ENCODE measurements at places on chromosomes 13 and 19. TPM values are rescaled to one million over a fixed set of nuclear protein-coding genes. Genes with fewer than 3 reads are reported as not detected.

- no peak overlapping the region for H3K4me3 ChIP-seq
- no peaks in the 10 kb centered on the region for H3K27me3 ChIP-seq
- H3K4me1 ChIP-seq, result no peaks in the 10 kb centered on the region
- no peak overlapping the region for H3K27ac ChIP-seq
These were observed 924.6 kb downstream of the OLFM4 start for GRCh38 chr13:53953183-53953582.

- H3K27ac ChIP-seq, result no peak overlapping the region
- no peaks in the 10 kb centered on the region for H3K27me3 ChIP-seq
- H3K36me3 ChIP-seq, result no peaks in the 10 kb centered on the region
- H3K4me3 ChIP-seq, result no peak overlapping the region
- H3K4me1 ChIP-seq, result no peaks in the 10 kb centered on the region
These were observed 6.3 kb downstream of the GPR180 start for GRCh38 chr13:94607939-94608338.

The F10 gene
- not detected for total RNA-seq

The NCR1 gene
- total RNA-seq, result not detected

DNA sequence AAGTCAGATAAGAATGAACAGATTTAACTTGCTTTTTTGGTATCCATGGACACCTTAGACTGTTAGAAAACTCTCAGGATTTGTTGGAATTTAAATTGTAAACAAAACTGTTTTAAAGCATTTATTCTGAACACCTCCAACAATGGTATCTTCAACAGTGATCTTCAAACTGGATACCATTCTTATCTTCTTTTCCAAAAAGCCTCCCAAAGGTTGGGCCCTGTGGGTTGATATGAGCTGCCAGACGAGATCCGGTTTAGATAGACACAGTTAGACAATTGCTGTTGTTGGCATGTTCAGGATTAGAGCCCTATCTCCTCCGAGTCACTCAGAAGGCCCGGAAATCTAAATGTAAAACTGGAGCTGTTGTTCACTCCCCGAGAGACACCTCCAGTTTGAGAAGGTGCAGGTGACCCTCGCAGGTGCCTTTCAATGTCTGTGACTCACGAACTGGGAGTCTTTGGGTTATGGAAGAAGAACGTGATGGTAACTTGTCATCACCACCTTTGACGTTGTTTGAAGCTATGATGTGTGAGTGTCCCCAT is 143.6 kb upstream of the RNF113B start:
- H3K27me3 ChIP-seq, result no peaks in the 10 kb centered on the region
- no peak overlapping the region for H3K27ac ChIP-seq
- DNase-seq, result no peak
- no peaks in the 10 kb centered on the region for H3K36me3 ChIP-seq
- H3K4me1 ChIP-seq, result no peaks in the 10 kb centered on the region

The ZNF429 gene
- 9.0 TPM for total RNA-seq

The ZNF709 gene
- total RNA-seq, result 2.5 TPM

DNA sequence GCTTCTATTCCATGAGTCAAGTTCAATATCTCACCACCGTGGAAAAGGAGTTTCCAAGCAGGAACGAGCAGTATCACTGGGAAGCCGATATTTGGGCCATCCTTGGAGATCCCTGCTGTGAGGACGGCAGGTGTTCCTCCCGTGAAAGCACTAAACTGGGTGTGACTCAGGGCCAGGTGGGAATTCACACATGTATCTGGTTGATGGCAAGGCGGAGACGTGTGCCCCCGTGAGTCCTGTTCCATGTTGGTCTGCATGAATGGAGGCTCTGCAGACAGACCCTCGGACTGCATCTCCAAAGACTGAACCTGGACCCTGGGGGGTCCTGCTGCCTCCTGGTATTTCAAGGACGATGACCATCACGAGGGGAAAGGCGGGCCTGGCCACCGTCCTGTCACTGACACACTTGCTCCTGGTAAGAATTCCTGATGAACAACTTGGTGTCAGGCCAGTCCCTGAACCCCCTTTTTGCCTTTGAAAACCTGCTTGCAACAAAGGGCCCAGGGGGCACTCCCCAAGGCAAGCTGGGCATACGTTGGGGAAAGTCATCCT is 22.8 kb upstream of the GAS6 start:
- no peaks in the 10 kb centered on the region for H3K27me3 ChIP-seq
- H3K4me3 ChIP-seq, result no peak overlapping the region
- H3K27ac ChIP-seq, result no peak overlapping the region
- peaks cover 10% of the 10 kb centered on the region for H3K4me1 ChIP-seq
- no peak for DNase-seq

GRCh38 chr19:20165971-20166592 is 932 bp upstream of the ZNF486 start:
- no peak overlapping the region for H3K4me3 ChIP-seq
- no peaks in the 10 kb centered on the region for H3K27me3 ChIP-seq
- H3K27ac ChIP-seq, result no peak overlapping the region
- H3K4me1 ChIP-seq, result peaks cover 13% of the 10 kb centered on the region
- DNase-seq, result no peak

DNA sequence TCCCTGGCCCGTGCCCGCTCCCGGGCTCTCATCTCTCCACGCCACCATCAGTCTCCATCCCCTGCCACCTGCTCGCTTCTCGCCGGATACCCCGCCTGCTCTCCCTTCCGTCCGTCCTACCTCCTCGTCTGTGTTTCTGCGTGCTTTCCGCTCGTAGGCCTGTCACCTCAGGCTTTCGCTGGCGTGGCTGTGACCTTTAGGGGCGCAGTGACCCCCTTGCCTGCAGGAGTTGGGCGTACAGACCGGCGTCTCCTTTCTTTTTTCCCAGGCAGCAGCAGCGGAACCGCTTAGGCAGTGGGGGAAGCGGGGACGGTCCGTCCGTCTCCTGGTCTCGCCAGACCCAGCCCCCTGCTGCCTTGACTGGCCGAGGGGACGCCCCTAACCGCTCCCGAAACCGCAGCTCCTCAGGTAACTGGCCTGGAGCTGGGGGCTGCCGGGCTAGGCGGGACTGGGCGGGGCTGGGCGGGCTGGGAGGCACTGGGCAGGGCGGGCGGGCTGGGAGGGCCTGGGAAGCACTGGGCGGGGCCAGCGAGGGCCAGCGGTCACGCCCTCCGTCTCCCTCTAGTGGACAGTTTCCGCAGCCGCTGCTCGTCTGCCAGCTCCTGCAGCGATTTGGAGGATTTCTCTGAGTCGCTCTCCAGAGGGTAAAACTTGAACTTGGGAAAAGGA is 6.3 kb downstream of the PGLYRP1 start:
- peaks cover 10% of the 10 kb centered on the region for H3K4me1 ChIP-seq
- H3K36me3 ChIP-seq, result no peaks in the 10 kb centered on the region
- DNase-seq, result peak; percentile 85
- H3K27ac ChIP-seq, result no peak overlapping the region

Measured in CD8-positive, alpha-beta memory T cell (primary cell).